ENCODE measurements at places on chromosomes 11 and 22. TPM values are rescaled to one million over a fixed set of nuclear protein-coding genes. Genes with fewer than 3 reads are reported as not detected.

The RAB3IL1 gene
- 23.6 TPM for polyA plus RNA-seq

The FBXO7 gene
- 131 TPM for polyA plus RNA-seq

The F2 gene
- polyA plus RNA-seq, result 0.19 TPM

The KRTAP5-11 gene
- 0.21 TPM for polyA plus RNA-seq

The ALG8 gene
- polyA plus RNA-seq, result 58.9 TPM

The PKP3 gene
- polyA plus RNA-seq, result 7.4 TPM

DNA sequence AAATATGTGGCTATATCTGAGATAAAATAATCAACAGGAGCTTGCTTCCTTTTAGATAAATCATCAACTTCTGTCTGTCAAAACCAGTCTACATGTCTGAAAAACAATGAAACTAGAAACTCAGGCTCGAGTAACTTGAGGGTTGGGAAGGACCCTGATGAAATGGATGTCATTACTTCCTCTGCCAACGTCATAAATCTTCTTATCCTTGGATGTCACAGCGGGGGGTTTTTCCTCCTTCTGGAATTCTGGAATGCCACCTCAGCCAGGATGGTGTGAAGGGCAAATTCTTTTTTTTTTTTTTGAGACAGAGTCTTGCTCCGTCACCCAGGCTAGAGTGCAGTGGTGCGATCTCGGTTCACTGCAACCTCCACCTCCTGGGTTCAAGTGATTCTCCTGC is 13.4 kb downstream of the LGR4 start:
- no peak for DNase-seq

DNA sequence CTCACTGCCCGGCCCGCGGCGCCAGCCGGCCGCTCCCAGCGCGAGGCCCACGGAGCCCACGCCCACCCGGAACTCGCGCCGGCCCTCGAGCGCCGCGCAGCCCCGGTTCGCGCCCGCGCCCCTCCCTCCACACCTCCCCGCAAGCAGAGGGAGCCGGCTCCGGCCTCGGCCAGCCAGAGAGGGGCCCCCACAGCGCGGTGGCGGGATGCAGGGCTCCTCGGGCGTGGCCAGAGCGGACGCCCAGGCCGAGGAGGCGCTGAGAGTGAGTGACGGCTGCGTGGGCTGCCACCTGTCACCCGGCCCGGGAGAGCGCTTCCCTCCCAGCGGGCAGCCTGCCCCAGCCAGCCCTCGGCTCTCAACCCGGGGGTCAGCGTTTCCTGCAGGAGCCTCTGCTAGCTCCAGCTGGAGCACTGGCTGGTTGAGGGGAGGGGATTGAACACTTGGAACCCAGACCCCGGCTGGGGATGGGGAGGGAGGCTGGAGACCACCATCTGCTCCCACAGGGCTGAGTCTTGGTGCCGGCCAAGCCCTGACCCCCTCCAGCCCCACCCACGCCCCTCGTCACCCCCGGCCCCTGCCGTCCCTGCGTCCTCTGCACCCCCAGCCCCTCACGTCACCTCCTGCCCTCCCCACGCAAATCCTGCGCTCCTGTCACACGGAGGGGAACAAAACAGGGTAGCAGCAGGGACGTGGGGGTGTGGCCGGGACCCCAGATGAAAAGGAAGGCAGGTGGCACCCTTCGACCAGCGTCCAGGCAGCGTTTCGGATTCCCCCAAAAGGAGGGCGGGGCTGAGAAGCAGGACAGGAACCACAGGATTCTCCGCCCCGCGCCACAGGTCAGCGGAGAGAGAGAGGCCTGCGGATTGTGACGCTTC is 157.0 kb downstream of the BRD1 start:
- no peak for DNase-seq

- DNase-seq, result no peak
Observed at GRCh38 chr11:133414506-133414905, 117.8 kb downstream of the OPCML start.

- no peak for DNase-seq
Observed at GRCh38 chr11:44946263-44946662, 4.4 kb downstream of the TP53I11 start.

GRCh38 chr11:61549662-61550568 is 31.0 kb downstream of the SYT7 start:
- no peak for DNase-seq

- no peak for DNase-seq
Observed at GRCh38 chr11:45926536-45927331, 4.3 kb downstream of the LARGE2 start.

- no peak for DNase-seq
Observed at GRCh38 chr11:14784230-14784629, 107.8 kb downstream of the CYP2R1 start.

DNA sequence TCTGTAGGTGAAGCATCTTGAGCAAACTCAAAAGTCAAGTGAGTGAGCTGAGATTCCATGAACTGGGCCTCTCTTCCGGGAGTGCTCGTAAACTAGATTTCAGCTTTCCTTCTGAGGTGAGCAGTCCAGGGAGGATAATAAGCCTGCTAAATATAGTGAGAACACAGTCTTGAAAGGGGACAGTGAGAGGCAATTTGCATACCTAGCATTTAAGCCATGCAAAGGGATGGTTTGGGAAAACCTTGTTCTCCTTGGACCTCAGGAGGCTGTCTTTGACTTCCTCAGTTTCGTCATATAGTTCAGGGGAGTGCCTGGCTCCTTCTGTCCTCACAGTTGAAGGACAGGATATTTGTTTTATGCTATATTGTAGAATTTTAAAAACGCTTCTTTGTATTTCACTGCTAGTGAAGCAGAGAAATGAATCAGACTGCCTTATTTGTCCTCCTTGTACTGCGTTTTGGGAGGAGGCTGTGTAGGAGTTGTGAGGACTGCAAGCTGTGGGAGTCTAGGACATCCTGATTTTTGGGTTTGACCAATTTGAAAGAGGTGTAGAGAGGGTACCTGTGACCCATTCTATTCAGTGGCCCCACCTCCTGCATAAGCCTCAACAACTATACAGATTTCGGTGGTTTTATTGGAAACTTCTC is 11.0 kb upstream of the SORL1-AS1 start:
- no peak for DNase-seq

GRCh38 chr11:61889831-61890230 is 1.5 kb downstream of the FADS3 start:
- no peak for DNase-seq

GRCh38 chr11:22666325-22666687 is at the start of gene GAS2:
GAS2 (plus strand) TSS chr11:22666611; CDS start chr11:22674870, 8,259 bp downstream.
- no peak for DNase-seq

GRCh38 chr11:126547161-126547560 is 191.7 kb downstream of the ST3GAL4 start:
- DNase-seq, result no peak

DNA sequence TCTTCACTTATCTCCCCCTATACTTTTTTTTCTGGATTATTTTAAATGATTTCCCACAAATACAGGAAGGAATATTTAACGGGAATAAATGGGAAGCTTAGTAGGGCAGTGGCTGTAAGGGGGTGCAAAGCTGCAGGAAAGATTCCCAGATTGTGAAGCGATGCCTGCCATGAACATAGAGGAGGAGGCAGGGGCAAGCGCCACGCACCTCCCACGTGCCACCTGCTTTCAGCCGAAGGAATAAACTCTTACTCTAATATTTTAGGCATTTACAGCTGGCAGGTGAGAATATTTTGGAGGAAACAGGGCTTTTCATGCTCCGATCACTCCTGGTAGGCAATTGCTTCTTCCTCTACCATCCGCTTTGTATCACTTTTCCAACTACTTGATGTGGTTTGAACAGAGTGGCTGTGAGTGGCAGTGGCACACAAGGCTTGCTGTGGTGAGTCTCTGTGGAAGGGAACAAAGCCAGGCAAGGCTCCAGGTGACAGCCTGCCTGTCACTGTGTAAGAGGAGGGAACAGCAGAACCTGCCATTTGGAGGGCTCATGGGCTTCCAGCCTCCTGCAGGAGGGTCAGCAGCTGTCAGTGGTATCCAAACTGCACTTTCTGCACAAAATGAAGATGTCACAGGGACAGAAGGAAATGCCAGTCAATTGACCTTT is 54.5 kb upstream of the PLET1 start:
- no peak for DNase-seq

- no peak for DNase-seq
Observed at GRCh38 chr22:37023743-37024338, 4.3 kb downstream of the MPST start.

DNA sequence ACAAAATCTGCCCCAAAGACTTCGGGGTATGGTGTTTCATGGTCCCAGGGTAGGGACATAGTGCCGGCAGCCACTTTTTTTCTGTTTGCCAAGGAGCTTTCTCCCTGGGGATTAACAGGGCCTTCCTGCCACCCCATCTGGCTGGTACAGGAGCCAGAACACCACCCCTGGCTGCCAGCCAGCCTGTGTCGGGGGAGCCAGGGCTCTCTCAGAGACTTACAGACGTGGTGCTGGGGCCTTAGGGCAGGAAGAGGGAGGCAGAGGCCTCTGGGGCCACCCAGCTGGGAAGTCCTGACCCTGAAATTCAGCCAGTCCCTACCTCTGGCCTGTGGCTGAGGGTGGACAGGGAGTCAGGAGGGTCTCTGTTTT is 52.4 kb upstream of the CDON start:
- no peak for DNase-seq

GRCh38 chr11:132185726-132186592 is 815.5 kb downstream of the NTM start:
- no peak for DNase-seq

DNA sequence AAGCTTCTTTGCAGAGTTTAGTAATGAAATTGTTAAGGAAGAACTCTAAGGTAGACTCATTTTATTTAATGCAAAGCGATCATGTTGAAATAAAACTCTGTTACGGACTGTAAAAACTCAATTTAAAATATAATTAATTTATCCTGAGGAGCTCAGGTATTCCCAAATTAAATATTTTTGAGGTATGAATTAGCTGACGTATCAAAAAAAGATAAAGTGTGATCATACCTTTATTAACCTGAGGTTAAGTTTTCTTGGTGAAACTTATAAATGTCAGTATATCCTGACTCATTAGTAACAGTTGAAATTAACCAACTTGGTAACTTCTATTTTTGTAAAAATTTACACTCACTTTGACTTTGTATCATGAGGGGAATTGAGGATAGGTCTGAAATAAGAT is 130.4 kb downstream of the PAX6 start:
- DNase-seq, result no peak

- DNase-seq, result no peak
Observed at GRCh38 chr11:30431127-30431814, 108.4 kb downstream of the ARL14EP start.

GRCh38 chr22:28105988-28106387 is 186.9 kb upstream of the PITPNB start:
- no peak for DNase-seq

DNA sequence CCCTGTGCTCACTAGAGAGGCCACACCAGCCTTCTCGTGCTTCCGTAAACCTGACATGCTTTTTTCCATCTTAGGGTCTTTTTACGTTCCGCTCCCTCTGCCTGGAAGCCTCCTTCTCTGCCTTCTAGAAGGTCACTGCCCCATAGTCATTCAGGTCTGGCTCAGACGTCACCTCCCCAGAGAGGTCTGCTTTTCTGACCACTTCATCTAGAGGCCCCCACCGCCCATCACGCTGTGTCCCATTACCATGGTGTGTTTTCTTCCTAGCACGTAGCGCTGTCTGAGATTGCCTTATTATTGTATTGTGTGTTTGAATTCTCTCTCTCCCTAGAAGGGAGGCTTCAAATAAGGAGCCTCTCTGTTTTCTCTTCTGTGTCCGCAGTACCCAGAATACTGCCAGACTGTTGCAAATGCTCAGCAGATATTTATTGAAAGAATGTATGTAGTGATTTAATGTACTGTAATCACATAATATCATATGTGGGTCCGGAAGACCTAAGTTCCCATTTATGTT is 10.0 kb downstream of the TAB1 start:
- DNase-seq, result no peak

DNA sequence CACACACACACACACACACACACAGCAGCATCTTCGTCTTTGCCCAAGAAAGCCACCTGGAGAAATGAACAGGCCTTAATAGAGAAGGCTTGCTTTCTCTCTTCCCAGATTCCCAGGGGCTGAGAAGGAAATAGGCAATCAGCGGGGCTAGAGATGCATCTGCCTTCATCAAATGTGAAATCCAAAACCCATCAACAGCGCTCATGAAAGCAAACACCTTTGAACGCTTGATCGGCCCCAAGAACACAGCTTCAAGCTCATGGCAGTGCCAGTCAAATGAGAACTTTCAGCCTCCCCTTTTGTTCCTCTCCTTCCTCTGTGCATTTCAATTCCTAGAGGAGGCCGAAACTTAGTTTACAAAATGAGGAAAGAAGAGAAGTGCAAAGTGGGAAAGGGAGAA is 122.7 kb downstream of the EFCAB6 start:
- no peak for DNase-seq
